ENCODE measurements at places on chromosomes 11 and 22.

DNA sequence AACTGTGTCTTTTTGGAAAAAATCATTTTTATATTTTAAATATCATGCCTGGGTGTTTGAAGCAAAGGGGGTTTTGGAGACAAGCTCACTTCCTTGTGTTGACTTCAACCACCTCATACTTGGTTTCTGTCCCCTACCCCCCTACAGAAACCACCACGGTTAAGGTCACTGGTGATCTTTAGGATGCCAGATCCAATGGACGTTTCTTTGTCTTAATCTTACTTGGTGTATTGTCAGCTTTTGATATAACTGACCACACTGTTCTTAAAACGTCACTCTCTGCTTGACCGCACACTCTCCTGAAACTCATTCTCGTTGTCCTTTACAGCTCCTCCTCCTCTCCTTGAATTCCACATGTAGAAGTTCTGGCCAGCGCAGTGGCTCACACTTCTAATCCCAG is 34.8 kb upstream of the SWAP70 start:
- no peak for DNase-seq

- peak; percentile 2 for DNase-seq
Observed at GRCh38 chr11:61918938-61919704, 1.8 kb upstream of the RAB3IL1 start.

GRCh38 chr11:27464289-27464696 is 8.3 kb downstream of the LGR4 start:
- no peak for DNase-seq

DNA sequence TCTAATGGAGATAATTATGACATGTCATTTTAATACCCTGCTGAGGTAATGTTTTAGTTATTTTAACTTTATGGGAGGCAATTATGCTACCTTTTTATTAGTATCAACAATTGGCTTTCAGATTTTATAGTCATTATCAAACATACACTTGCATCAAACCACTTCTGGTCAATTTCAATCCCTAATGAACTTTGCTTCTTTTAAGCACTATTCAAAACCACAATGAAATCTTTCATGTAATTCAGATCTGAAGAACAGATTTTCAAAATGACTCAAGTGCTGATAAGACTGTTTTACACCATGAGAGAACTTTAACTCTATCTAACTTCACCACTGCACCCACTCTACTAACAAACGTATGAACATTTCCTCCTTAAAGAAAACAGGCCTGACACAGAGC is 25.9 kb upstream of the CCDC34 start:
- no peak for DNase-seq

DNA sequence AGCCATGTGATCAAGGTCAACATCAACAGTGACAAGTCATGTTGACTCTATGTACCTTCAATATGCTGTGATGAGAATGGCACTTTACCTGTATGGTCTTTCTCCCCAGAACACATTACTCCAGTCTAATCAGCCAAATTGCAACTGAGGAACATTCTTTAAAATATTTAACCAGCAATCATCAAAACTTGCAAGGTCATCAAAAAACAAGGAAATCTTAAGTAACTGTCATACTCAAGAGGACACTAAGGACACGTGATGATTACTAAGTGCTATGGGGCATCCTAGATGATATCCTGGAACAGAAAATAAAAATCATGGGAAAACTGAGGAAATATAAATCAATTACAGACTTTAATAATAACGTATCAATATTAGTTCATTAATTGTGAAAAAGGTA is 118.9 kb downstream of the EFCAB6 start:
- DNase-seq, result no peak

GRCh38 chr11:82234256-82234655 is 499.4 kb downstream of the FAM181B start:
- DNase-seq, result no peak

- DNase-seq, result no peak
Observed at GRCh38 chr11:96474263-96474662, 84.5 kb downstream of the JRKL start.

GRCh38 chr11:32072872-32073643 is 17.8 kb upstream of the RCN1 start:
- DNase-seq, result no peak

DNA sequence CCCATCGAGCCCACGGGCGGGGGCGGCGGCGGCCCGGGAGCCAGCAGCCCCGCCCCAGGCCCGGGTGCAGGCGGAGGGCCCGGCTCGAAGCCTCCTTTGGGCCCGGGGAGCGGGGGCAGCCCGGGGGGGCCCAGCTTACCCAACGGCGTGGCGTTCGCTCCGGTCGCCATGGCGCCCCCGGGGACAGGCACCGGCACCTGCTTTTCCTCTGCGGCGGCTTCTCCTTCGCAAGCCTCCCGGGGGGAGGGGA is 194 bp downstream of the SF1 start:
- no peak for DNase-seq

DNA sequence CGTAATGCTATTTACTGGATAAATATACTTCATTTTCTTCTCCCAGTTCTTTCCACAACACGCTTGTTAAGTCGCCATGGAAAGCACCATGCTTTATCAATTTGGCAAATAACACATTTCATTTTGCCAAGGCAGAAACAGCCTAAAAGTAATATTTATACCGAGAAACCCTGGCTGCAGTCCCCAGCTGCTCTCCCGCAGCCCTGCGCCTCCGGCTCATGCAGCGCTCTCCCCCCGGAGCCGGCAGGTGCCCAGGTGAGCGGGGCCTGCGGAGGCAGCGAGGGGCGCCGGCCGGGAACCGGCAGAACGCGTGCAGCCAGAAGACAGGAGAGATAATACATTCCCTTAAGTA is 681 bp upstream of the ARHGEF12 start:
- no peak for DNase-seq

- DNase-seq, result peak; percentile 47
Observed at GRCh38 chr22:41517172-41518047, 26.9 kb downstream of the POLR3H start.

GRCh38 chr11:75144716-75145014 is 6.2 kb upstream of the SLCO2B1 start:
- no peak for DNase-seq

DNA sequence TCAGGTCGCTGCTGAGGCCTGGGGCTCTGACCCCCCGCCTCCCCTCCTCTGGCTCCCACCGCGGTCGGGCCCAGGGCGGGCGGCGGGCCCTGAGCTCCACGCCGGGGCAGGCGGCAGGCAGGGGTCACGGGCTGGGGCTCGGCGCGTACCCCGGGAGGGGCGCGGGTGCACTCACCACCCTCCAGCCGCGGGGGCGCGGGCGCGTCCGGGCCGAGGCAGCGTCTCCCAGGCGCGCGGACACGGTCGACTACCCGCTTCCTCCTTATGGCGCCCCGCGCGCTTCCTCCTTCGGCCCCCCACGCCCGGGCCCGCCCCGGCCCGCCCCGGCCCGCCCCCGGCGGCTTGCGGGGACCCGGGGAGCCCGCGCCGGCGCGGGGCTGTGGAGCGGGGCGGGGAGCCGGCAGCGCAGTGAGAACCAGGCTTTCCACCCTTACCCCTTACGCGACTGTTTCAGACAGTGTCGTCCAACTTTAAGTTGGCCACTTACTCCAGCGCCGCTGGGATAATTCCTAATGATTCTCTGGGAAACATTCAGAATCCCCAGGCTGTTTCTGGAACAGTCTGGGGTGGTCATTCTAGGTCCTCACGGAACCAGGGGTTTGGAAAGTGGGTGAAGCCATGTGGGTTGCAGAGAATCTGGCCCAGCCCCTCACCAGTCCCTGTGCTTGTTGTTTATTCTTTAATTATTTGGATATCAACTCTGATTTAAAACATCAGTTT is at the start of gene BID:
Gene BID (minus strand): TSS at position 264 of the 720 bp plus-strand sequence. CDS start 24,353 bp downstream, outside the sequence.
- DNase-seq, result peak; percentile 28

GRCh38 chr22:28560046-28560742 is 119.4 kb downstream of the TTC28 start:
- no peak for DNase-seq

- DNase-seq, result peak; percentile 93
Observed at GRCh38 chr22:39528681-39529486, 3.7 kb downstream of the RPS19BP1 start.

GRCh38 chr22:24231706-24232105 is 13.2 kb downstream of the GGT5 start:
- no peak for DNase-seq

- DNase-seq, result no peak
Observed at GRCh38 chr22:18066181-18066859, 11.5 kb upstream of the PEX26 start.

DNA sequence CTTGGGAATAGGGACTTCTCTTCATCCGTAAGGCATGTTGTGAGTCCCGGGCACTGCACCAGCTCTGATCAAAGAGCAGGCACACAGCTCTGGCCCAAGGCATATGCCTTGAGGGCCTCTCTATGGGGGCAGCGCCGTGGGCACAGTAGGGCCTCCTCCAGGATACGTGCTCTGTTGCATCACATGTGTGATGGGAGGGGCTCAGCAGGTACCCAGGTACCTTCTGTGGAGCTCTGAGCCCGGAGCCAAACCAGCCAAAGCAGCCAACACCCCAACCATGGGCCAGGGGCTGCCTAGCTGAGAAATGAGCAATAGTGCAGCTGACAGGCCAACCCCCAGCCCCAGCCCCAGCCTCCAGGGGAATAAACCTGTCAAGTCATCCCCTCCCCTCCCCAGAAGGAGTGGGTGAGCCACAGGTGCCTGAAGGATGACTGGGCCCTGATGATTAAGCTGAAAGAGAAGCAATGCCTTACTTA is 79.7 kb upstream of the SHISAL1 start:
- no peak for DNase-seq

DNA sequence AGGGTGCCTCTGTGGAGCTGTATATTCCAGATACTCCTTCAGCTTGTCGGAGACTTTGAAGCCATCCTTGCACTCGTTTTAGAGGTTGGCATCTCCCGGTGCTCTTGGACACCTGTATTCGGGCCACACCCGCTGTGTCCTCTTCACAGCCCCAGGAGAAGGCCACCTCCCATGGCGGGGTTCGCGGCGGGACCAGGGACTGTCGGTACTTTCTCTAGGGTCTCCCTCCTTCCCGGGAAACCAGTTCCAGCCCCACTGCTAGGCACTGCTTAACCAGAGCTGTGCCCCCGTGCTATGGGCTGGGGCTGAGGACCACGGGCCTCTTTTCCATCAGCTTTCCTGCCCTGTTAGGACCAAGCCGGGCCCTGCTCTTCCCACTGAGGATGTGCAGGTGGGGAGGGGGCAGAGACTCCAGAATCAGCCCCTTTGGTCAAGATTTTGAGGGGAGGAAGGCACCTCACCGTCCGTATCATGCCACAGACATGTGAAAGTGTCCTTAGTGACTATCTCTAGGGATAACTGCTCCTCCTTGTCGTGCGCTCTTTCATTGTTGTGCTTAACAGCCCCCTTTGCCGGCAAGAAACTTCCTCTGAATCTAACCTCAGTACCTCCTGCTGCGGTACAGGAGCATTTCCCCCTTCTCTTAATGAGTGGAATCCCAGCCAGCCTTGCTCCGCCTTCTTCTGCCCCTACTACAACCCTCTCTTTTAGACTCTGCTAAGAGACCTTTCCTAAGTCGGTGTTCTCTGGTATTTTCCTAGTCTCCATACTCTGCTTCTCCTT is 1.2 kb upstream of the B3GAT1 start:
- DNase-seq, result no peak

DNA sequence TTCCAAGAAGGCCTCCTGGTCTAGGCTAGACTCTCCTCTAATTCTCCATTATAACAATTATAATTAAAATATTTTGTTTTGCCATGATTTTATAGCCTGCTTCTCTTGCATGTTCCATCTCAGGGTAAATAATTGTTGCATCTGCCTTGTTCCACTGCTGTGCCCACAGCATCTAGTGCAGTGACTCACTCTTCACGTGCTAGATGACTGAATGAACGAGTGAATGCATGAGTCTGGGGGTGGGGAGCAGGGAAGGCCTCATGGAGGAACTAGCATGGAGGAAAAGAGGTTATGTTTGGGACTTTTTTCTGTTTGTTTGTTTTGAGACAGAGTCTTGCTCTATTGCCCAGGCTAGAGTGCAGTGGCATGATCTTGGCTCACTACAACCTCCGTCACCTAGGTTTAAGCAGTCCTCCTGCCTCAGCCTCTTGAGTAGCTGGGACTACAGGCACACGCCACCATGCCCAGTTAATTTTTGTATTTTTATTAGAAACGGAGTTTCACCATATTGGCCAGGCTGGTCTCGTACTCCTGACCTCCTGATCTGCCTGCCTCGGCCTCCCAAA is 5.2 kb upstream of the OAF start:
- no peak for DNase-seq
